Glomerular endothelial cell (primary cell): ENCODE measurements at places on chromosomes 11 and 22.
A peak's percentile ranks its signal among the peaks of the same experiment; 100 is the strongest.

DNA sequence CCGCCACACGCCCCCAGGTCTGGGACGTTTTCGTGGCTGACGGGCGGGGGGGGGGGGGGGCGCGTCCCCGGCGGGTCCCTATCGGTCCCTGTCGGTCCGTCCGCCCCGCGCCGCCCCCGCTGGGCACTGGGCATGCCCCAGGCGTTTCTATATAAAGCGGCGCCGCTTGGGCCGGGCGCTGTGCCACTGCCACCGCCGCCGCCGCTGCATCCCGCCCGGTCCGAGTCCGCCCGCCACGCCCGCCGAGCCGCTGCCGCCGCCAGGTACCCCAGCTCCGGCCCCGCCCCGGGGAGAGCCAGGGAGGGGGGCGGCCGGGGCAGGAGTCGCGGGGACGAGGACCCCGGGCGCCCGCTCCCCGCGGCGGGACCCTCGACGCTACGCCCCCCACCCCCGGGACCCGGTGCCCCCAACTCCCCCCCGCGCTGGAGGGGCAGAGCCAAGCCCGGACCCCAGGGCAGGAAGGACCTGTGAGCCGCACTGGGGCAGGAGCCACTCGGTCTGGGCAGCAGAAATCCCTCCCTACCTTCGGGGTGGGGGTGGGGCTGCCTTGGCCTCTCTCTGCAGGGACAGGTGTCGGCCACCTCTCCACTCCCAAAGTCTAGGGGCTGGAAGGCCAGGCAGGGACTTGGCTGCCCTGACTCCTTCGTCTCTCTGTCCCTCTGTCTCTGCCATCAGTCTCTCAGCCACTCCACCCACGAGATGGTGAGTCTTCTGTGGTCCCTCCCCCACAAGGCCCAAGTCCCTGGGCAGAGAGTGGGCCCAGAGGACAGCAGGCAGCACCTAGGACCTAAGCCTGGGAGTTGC, at the start of gene CARNS1:
Gene CARNS1 (plus strand): TSS at position 178 of the 804 bp plus-strand sequence. CDS start 522 bp downstream, at position 700.
- DNase-seq = no peak

DNA sequence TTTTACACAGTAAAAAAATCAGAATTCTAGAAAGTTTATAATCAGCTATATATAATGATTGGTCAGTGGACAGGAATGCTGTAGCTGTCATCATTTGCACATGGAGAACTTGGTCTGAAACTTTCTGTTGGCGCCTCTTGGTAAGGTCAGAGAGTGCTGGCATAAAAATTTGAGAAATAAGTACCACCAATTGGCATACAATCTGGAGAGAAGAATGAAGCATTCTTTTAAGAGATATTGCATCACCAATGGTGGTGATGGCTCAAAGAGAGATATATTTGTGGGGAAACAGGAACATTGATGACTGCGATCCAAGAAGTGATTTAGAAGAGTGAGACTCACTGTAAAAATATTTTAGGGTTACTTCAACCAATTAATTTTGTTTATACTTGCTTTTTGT, 19.8 kb upstream of the OOSP1 start:
- DNase-seq = no peak

- DNase-seq = peak; percentile 100
Observed at GRCh38 chr11:36149538-36150242, 139.5 kb downstream of the COMMD9 start.

DNA sequence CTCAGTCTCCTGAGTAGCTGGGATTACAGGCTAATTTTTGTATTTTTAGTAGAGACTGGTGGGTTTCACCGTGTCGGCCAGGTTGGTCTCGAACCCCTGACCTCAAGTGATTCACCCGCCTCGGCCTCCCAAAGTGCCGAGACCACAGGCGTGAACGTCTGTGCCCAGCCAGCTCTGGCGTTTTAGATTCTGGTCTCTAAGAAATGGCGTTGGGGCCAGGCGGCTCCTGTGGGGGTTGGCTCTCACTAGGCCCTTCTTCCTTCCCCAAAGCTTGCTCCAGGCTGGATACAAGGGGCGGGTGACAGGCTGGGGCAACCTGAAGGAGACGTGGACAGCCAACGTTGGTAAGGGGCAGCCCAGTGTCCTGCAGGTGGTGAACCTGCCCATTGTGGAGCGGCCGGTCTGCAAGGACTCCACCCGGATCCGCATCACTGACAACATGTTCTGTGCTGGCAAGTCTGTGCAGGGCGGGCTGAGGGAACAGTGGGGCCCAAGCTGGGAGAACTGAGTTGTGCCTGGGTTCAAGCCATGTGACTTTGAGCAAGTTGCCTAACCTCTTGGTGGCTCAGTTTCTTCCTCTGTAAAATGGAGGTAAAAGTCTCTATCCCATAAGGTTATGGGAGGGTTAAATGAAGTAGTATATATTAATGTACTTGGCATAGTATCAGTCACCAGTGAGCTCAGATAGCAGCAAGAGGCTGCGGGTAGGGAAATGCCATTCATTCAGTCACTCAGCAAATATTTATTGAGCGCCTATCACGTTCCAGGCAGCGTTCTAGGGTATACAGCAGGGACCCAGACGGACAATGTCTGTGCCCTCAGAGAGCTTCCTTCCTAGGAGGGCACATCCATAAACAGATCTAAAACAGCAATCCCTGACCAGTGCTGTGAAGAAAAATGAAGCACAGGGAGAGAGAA, 10.4 kb downstream of the F2 start:
- DNase-seq = no peak

DNA sequence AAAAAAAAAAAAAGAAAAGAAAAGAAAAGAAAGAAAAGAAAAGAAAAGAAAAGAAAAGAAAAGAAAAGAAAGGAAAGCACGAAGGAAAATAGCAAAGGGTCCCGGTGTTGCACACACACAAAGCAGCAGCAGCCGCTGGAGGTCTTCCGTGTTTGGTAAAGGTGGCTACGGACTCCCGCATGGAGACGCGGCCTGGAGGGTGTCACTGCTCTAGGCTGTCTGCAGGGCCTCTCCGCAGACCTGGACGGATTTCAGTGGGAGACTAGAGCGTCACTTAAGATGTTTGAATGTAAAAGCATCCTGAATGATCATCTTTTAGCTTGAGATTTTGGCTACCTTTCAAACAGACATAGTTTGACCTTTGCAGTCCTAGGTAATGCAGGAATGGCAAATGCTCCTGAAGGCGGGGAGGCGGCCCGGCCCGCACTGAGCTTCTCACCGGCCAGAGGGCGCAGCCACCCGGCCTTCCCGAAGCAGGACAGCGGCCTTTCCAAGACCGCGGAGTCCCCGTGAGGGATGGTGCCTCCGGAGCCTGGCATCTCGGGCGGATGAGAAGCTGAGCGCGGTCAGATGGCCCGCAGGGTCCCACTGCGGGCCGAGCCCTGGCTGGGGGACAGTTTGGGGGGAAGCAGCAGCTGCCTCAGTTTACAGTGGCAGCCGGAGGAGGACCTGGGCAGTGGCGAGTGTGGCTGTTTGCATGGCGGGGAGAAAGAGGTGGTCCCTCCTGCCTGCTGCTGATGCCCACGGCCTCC, 18.5 kb downstream of the KRTAP5-5 start:
- DNase-seq = no peak

- DNase-seq = no peak
Observed at GRCh38 chr11:5940748-5941147, 1.3 kb upstream of the OR56A3 start.

DNA sequence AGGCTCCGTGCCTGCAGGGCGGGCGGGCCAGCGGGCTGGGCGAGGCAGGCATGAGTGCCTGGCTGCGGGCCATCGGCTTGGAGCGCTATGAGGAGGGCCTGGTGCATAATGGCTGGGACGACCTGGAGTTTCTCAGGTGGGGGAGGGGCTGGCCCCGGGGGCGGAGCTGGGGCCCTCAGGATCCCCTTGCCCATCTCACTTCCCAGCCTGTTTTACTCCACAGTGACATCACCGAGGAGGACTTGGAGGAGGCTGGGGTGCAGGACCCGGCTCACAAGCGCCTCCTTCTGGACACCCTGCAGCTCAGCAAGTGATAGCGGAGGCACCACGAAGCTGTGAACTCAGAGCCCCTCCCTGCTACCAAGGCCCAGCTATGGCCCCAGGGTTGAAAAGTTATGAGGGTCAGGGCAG, 5.9 kb downstream of the PHOX2A start:
- peak; percentile 16 for DNase-seq

GRCh38 chr11:106031202-106031810, 9.3 kb upstream of the MSANTD4 start:
- no peak for DNase-seq

- DNase-seq = no peak
Observed at GRCh38 chr11:111539426-111540113, 950 bp upstream of the LAYN start.

DNA sequence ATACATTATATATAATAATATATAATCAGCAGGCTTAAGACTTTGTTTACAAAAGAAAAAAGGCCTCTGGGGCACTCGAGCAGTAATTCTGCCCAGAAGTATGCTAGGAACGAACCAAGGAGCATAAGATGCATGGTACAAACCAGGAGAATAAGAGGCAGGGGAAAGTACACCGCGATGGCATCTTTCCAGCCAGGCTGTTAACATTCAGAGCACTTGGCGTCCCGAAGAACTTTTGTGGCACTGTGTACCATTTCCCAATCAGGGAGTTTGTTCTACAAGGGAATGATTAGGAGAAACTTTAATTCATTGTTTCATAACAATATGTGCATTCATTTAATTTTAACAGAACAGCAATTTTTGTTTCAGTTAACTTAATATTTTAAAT, 125.1 kb downstream of the WT1 start:
- no peak for DNase-seq

- no peak for DNase-seq
Observed at GRCh38 chr11:134266440-134266839, 9.7 kb upstream of the GLB1L3 start.

DNA sequence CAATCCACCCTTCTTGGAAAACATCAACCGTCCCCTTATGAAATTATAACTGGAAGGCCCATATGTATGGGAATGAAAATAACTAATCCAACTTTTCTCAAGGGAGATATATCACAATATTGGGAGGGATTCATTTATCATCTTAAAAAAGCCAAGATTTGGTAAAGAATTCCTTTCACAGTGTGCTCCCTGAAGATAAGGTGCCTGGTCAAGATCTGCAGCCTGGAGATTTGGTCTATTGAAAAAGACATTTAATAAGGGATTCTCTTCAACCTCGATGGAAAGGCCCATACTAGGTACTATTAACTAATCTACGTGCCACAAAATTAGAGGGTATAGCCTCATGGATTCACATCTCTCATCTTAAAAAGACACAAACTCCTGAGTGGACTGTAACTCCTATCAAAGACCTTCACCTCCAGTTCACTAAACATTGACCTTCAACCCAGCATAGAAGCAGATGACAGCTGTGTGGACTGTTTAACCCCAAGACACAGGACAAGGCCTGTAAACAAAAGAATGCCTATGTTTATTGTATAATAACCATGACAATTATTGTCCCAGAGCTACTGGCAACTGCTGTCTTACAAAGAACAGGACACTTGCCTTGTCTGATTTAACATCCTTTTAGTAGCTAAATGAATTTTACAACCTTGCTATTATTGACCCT, 4.8 kb upstream of the FDX1 start:
- no peak for DNase-seq

GRCh38 chr22:24950272-24950902, 2.1 kb upstream of the KIAA1671 start:
- DNase-seq = no peak

DNA sequence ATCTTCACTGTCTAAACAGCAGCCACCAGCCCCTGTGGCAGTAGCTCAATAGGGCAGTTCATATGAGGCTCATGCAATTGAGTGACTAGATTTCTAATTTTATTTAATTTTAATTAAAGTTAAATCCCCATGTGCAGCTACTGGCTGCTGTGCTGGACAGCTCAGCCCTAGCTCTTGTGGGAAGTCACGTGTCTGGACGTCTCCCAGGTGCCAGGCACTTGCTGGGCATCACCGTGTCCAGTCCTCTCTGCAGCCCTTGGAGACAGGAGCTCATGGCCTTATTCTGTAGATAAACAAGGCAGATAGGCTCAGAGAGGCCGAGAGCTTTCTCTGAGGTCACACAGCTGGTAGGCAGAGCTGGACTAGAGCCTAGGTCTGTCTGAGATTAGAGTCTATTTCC, 95.0 kb downstream of the ARHGAP8 start:
- no peak for DNase-seq

GRCh38 chr11:67323526-67323925, 20.2 kb downstream of the SSH3 start:
- no peak for DNase-seq

DNA sequence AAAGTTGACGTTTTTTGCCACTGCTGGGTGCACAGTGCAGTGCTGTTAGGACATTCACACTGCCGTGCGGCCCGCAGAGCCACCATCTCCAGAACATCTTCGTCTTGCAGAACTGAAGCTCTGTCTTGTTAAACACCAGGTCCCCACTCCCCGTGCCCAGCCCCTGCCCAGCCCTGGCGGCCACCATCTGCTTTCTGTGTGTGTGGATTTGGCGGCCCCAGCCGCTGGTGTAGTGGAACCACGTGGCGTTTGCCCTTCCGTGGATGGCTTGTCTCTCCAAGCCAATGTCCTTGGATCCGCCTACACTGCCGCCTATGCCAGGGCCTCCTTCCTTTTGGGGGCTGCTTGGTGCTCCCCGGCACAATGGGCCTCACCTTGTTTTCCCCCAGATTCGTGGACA, 8.2 kb upstream of the MUC5AC start:
- DNase-seq = no peak

- no peak for DNase-seq
Observed at GRCh38 chr11:315516-315994, 1.7 kb downstream of the IFITM1 start.

DNA sequence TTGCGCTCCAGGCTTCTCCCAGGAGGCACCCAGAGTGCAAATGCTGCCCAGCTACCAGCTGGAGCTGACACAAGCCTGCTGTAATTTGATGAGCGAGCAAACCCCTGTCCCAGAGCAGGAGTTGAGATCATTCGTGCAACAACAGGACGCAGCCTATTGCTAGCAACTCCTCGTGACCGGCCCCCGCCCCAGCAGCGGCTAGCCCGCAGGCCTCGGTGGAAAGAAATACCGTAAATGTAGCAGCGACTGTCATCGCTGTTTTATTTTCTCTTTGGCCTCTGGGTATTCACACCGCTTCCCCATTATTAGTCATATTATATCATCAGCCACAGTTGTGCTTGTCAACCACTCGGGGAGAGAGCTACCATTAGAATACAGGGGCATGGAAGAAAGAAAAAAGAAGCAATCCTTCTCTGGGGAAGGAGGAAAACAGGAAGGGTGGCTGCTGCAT, 59.2 kb upstream of the ATXN10 start:
- DNase-seq = no peak

- DNase-seq = no peak
Observed at GRCh38 chr11:117435326-117435725, 107.7 kb downstream of the CEP164 start.

- no peak for DNase-seq
Observed at GRCh38 chr22:27488456-27489177, 312.9 kb downstream of the MN1 start.

GRCh38 chr11:97729546-97730272, 1291.0 kb upstream of the CNTN5 start:
- no peak for DNase-seq
